Nasal cavity respiratory epithelium epithelial cell of viscerocranial mucosa (primary cell): ENCODE measurements at places on chromosomes 12 and 14. TPM values are rescaled to one million over a fixed set of nuclear protein-coding genes. Genes with fewer than 3 reads are reported as not detected.

The SMARCD1 gene
- 42.0 and 61.5 TPM in 2 replicates for total RNA-seq

The TAOK3 gene
- total RNA-seq: 41.0 and 63.4 TPM in 2 replicates

The PCNX4 gene
- 38.3 and 65.8 TPM in 2 replicates for total RNA-seq

The SAMD15 gene
- total RNA-seq: under 0.01 and 0.21 TPM in 2 replicates

The CCDC175 gene
- total RNA-seq: not detected in 2 replicates
